ENCODE measurements at places on chromosomes 16 and 17.

- DNase-seq, result no peak
These were observed 15.1 kb downstream of the ADCY7 start for GRCh38 chr16:50281391-50282009.

GRCh38 chr16:61024180-61024900 lies 1011.9 kb downstream of the CDH8 start:
- no peak for DNase-seq

DNA sequence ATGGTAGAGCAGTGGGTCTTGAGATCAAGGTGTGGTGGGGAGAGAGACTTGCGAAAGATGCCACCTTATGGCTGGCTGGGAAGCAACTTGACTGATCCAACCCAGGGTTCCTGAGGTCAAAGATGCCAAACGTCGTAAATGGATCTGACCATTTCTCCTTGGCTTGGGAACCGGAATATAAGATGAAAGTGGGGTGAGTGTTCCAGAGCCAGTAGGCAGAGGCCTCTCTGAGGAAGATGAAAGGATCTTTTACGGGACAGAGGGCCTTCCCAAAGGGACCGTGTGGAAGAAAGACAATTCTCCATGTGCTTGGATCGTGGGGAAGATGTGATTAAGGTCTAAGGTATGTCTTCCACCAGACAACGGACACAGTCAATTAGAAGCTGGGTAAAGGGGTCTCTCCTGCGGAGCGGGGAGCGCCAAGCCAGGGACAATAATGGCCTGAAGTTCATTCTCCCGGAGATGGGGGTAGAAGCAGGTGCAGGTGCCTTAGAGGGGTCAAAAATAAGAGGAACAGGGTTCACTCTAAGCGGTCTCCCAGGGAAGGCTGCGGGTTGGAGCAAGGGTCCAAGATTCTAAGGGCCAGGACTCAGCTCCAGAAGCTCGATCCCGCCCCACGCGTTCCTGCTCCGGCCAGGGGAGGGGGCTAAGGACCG lies 800 bp downstream of the FXR2 start:
- DNase-seq, result no peak

DNA sequence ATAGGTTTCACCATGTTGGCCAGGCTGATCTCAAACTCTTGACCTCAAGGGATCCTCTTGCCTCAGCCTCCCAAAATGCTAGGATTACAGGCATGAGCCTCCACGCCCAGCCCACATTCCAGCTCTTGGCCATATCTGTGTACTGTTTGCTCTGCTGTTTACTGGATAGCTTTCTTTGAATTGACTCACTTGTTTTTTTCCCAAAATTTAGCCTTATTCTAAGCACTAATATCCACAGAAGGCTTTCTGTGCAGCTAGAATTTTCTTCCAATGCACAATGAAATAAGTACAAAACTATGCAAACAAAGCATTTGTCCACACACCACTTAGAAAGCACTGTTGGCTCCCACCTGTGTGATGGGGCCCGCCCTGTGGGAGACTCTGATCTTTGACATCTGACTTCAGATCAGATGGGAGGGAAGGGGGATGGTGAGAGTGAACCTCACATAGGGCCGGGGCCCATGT lies 72.2 kb downstream of the CLEC16A start:
- no peak for DNase-seq

DNA sequence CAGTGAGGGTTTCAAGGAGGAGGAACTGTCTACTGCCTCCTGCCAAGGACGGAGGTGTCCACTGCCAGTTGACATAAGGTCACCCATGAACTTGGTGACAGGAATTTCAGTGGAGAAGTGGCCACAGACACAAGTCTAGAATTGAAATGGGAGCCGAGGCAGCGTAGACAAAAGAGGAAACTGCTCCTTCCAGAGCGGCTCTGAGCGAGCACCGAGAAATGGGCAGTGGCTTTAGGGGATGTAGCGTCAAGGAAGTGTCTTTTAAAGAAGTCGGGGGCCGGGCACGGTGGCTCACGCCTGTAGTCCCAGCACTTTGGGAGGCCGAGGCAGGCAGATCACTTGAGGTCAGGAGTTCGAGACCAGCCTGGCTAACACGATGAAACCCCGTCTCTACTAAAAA lies 3.1 kb upstream of the SERPINF1 start:
- no peak for DNase-seq

DNA sequence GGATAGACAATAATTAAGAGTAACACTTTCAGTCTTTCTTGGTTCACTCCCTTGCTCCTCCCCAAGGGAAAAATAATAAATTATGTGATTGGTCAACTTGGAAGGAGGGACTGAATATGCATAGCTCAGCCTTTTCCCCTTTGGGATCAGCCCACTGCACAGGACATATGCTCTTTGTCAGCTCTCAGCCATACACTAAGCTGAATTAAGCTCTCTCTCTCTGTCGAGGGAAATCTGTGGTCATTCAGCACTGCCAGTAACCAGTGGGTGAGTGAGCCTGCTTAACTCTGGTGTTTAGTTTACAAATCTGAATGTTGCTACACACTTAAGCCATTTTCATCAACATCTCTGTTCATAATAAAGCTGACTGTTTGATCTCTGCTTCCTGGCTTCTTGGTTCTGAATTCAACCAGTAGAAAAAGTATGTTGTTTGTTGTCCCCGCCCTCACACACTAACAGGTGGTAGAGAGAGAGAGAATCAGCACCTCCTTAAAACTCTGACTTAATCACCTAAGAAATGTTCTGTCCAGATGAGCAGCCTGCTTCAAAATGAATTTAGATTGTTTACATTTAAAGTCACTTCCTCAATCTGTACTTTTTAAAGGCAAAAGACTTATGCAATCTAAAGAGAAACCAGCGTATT lies 102.3 kb upstream of the C17orf78 start:
- DNase-seq, result no peak

GRCh38 chr16:20803561-20804214 lies 2.6 kb downstream of the ERI2 start:
- no peak for DNase-seq

DNA sequence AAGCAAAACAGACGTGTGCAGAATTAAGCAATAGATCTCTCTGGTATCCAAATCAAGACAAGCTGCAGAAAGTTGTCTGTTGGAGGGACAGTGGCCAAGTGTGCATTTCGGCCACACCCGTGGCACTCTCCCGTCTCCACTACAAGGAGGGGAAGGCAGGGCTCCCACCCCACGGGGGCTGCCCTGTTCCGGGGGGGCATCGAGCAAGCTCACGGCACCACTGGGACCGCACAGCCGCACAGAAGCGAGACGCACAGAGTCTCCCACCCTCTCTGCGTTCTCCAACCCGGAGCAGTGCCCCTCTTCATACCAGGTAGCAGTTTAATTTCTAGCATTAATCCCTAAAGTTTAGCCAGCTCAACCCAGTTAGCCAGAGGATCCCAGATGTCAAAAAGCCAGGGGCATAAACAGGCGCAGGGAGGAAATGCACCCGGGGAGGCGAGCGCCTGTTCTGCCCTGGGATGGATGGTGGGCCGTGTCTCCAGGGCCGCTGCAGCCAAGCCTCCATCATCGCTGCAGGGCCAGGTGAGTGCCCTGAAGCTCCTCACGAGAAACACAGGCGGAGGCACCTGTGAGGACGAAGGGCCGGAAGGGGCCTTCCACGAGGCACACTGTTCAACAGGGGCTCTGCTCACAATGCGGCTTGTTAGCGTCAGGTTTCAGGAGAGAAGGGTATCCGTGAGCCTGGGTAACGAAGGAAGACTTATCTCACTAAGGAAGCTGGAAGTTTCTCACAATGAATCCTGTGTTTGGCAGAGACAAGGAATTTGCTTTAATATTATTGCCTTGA lies 42.1 kb upstream of the METRNL start:
- DNase-seq, result no peak

GRCh38 chr17:57605675-57606105 lies 139.4 kb downstream of the CCDC182 start:
- no peak for DNase-seq

DNA sequence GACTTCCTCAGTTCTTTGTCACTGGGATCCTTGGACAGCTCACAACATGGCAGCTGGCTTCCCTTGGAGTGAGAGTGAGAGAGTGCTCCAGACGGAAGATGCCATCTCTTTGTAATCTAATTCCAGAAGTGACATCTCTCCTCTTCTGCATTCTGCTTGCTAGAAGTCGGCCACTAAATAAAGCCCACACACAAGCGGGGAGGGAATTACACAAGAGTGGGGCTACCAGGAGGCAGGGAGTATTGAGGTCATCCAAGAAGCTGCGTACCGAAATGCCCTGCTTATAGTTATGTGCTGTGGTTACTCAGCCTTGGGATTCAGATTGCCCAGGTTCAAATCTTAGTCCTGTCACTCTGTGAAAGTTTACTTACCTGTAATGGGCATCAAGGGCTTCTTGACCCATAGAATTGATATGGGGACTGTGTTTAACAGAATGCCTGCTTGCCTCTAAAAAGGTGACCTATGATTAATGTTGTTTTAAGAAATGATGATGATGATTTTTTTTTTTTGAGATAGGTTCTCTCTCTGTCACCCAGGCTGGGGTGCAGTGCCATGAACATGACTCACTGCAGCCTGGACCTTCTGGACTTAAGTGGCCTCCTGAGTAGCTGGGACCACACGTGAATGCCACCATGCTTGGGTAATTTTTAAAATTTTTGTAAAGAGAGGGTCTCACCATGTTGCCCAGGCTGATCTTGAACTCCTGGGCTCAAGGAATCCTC lies 120.9 kb upstream of the HS3ST2 start:
- no peak for DNase-seq

DNA sequence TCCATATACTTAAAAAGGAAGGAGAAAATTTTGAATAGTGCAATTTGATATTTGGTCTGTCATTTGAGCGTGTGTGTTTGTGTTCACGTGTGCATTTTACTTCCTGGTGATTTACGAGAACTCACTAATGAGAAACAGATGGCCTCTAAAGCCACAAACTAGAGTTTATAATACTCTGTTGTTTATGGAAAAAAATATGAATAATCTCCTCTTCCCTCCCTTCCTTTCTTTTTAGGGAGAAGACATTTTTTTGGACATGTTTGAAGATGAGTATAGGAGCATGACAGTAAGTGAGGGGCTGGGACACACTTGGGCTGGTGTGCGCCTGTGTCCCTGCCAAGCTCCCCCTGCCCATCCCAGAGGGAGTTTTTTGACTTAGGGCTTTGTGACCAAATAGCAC lies 102.7 kb downstream of the CLEC16A start:
- DNase-seq, result no peak

DNA sequence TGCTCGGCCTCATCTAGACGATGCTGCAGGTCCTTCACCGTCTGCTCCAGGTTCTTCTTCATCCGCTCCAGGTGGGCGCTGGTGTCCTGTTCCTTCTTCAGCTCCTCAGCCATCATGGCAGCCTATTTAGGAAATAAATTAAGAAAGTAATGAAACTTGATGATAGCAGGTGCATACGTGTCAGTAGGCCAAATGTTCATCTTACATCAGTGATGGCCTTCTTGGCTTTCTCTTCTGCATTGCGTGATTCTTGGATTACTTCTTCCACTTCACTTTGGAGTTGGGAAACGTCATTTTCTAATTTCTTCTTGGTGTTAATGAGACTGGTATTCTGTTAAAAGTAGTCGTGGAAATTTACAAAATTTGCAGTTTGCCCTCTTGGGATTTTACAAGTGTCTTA lies 20.1 kb upstream of the MYH13 start:
- no peak for DNase-seq

DNA sequence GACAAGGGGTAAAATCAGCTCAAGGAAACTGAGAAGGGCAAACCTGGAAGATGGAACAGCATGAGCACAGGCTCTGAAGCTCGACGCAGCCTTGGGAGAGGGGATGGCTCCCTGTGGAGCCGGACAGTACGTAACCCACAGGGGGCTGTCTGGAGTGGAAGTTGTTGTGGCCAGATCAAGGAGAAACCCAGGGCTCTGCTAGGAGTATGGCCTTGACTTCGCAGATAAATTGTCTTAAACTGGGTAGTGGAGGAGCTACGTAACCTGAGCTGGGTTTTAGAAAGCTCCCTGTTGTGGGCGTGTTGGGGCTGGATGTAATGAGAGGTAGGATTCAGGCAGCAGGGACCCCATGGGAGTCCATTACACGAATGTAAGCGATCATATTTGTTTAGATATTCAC lies 25.5 kb upstream of the AXIN2 start:
- DNase-seq, result no peak

DNA sequence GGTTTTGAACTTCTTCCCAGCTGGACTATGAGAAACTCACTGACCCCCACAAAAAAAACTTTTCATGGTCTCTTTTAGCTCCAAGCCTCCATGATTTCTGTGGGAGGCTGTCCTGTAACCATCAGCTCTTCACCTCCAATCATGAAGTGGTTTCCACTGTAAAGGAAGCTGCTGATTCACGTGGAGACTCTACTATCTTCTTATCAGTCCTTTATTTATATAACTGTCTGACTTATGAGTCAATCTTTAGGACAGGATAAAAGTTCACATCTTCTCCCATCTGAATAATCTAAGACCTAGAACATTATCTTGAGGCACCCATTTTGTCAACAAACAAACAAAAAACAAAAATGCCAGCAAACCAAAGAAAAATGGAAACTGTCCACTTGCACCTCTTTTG lies 409.9 kb downstream of the SLC39A11 start:
- DNase-seq, result no peak

GRCh38 chr17:5260542-5260941 lies 21.5 kb upstream of the RABEP1 start:
- DNase-seq, result no peak

DNA sequence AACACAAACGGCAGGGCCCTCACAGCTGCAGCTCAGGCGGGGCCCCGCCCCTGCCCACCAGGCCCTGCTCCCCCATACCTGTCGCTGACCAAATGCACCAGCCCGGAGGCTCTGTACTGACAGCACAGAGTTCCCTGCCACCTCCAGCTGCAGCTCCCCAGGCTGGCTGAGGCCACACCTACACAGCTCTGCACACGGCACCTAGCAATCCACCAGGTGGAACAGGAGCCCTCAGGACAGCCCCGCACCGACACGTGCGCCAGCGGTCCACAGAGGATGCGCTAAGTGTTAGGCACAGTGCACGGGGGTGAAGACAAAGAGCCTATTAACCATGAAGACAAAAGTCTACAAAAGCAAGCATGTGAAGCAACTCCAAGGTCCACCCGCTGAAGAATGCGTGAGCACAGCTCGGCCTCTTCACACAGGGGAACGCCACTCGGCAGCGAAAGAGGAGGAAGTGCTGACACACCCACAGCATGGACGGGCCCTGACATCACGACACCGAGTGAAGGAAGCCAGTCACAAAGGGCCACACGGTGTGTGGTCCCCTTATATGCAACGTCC lies 5.4 kb downstream of the ZCCHC14 start:
- DNase-seq, result no peak

DNA sequence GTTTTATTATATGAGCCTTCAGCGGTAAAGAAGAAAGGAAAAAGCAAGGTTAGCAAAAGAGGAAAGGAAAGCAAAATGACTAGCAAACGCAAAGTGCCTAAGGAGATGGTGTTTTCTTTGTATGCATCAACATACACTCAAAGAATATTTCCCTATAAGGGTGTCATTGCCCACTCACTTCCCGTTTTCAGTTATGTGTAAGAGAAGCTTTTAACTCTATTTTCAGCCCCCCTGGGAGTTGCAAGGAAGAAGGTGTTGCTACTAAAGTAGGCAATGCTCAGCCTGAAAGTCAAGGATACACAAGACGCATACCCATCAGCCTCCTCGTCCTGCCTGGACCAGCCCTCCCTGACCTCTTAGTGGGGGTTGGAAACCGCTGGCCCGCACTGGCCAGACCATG lies 267.7 kb upstream of the ZFHX3 start:
- no peak for DNase-seq

All from urothelium cell line (cell line).